NCI-H524 treated with DMSO at 0.1 percent for 48 hours (cell line): ENCODE measurements at places on chromosomes 2 and 18.

- DNase-seq, result no peak
These were observed 169.2 kb downstream of the BCL2 start for GRCh38 chr18:63150326-63150725.

- DNase-seq, result no peak
These were observed 100.9 kb upstream of the TNP1 start for GRCh38 chr2:216960671-216961268.

- DNase-seq, result no peak
These were observed 99.1 kb upstream of the CD226 start for GRCh38 chr18:70046796-70047195.

GRCh38 chr18:39167990-39168389 is 1602.4 kb upstream of the CELF4 start:
- DNase-seq, result no peak

GRCh38 chr2:60213865-60214625 is 339.4 kb downstream of the BCL11A start:
- DNase-seq, result peak; percentile 48

DNA sequence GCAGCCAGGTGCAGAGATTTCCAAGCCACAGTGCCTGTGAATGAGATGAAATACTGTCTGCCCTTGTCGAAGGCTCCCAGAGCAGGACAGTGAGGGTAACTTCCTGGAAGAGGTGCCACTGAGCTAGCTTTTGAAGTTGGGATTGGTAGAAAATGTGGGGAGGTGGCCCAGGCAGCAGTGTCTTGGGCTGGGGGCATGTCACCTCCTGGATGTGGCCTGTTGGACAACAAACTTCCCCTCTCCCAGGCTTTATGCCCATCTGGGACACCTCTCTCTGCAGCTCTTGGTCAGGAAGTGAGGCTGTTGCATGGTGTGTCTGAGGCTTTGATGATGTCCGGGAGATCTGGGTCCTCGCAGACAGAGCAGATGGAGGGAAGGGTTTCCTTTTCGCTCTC is 151.4 kb downstream of the DYSF start:
- DNase-seq, result no peak

DNA sequence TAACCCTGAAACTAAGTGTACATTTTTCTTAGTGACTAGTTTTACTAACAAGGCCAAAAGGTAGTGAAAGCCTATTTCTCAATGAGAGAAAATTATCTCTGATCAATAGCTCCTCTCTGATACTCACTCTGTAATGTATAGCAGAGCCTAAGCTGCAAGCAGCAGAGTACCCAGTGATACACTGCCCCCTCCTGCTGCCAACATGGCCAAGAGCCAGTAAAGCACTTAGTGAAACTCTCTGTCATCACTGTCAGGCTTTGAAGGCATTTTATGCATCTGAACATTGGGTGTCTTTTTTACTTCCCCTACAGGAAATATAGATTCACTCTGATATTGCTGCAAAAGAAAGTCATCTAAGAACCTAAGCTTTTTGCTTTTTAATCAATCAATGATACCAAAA is 784.1 kb upstream of the CDH7 start:
- DNase-seq, result peak; percentile 25

- DNase-seq, result no peak
These were observed 1.3 kb downstream of the SLC20A1 start for GRCh38 chr2:112646791-112647689.
